Germinal center (tissue), 1 donor: ENCODE measurements at places on chromosomes 3 and 15.

GRCh38 chr3:48119505-48120193 is 68.6 kb downstream of the CDC25A start:
- DNase-seq, result no peak

DNA sequence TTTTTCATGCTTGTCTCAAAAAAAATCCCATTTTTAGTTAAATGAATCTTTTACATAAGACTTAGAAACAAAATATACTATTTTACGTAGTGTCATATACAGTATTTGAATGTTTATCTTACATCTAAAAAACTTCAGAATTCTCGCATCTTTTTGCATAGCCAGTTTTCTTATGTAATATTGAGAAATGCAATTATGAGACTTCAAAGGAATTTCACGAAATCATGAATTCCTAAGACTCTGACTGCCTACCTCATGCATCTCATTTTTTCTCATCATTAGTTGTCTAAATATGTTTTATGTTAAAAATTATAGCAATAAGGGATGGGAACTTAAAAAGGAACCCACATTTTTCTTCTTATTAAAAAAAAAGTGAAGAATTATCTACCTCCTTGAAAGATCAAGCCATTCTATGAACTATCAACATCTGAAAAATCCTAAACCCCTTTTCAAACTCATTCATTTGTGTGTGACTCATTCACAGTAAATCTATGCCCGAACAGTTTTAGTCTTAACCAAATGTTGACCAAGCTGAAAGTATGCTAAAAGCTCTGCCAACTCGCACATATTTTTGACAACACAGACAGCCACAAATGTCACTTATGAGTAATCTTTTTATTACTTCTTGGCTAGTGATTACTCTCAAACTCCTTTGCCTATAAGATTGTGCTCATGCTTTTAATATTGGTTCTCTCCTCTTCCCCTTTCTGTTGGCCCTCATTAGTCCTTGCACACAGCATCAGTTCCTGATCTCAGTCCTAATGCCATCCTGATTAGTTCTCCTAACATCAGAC is 115.9 kb downstream of the DCLK3 start:
- no peak for DNase-seq

DNA sequence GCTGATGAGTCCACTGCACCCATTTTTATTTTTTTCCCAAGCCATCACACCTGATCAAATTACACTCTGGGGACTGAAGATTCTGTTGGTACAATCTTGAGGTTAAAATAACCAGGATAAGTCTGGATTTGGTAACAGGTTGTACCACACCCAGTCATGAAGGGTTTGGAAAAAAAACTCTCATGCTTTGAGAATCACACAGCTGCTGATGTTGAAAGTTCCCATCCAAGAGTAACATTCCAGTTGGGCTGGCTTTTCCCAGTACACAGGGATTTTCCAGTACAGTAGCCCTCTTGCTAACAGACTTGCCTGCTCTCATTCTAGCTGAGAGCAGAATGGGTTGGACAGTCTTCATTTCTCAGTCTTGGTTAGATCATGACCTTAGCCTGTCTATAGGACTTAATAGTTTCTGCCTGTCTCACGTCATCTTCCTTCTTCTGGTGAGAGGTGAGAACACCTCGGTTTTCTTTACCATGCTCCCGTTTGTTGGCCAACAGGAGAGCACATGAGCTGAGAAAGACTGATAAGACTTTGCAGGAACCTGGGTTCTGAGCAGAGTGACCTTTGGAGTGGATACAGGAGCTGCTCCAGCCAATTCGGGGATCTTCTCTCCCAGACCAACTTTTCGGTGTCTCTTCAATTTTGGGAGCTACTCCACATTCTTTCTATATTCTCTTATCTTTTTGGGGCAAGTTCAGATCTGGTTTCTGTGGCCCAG is 300.1 kb upstream of the LYSMD4 start:
- no peak for DNase-seq

- no peak for DNase-seq
These were observed 199.8 kb upstream of the RGMA start for GRCh38 chr15:93288728-93289294.

- DNase-seq, result no peak
These were observed 57.5 kb upstream of the SIN3A start for GRCh38 chr15:75508840-75509532.

DNA sequence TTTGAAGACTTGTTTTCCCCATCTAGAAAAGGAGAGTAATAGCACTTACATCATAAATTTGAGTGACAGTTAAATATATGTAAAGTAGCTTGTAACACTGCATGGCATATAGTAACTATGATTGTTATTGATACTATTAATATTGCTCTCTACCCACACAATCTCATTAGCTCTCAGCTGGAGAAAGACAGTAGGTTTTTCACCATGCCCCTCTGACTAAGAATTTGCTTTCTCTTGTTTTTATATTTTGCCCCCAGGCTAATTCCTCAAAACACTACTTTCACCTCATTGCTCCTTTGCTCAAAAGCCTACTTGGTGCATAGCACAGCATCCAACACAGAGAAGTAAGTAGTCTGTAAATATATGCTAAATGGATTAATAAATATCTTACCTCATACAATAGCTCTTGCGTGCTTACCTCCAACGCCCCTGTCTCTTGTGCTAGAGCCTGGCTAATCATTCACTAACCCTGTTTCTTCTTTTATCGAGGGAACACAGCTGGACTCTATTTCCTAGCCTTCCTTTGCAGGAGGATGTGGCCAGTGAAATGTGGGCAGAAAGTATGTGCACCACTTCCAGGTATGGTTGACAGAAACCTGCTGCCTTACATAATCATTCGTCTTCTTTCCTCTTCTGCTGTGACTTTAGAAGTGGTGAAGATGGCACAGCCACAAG is 190.0 kb downstream of the PLCH1 start:
- DNase-seq, result no peak

DNA sequence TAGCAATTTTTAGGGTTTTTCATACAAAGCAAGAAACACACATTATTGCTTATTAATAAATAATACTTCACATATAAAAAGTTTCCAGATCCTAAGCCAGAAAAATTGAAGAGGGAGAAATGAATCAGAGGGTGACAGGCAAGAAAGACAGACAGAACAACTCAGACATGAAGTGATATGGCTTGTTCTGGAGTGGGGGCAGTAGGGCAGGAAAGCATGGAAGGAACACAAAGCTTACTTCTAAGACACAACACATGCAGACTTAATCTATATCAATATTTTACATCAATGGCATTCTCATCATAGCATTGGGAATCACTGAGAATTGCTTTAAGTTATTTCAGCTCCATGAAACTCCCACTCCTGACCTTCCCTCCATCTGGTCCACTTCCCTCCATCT is 24.4 kb downstream of the TNIK start:
- DNase-seq, result no peak

DNA sequence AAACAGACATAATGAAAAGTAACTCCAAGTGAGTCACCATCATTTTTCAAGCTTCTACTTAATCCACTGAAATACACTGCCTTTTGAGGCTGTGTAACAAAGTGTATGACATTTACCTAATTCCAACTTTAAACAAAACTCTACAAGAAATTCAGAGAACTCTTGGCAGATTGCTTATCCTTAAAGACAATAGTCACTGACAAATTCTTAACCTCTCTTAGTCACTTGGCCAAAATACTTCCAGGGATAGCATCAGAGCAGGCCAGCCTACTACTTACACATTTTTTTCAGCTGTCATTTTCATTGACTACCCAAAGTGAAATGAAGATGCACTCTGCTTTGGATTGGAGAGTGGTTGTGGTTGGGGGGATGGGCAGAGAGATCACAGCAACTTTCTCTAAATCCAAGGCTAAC is 3.6 kb downstream of the WWTR1 start:
- no peak for DNase-seq

DNA sequence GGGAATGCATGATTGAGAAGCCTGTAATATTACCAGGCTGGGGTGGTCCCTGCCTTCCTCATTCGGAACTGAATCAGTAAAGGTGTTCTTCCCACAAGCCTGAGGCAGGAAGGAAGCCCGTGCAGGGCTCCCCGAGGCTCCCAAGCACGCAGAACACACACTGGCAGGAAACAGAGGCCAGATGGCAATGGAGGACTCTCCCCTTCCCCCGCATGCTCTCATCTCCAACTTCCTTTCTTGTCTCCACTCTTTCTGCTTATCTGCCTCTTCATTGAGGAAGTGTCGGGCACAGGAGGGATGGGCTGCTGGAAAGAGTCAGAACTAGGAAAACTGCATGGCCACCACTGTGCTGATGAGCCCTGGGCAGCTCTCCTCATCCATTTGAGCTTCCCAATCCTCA is 123.5 kb downstream of the NUP210 start:
- no peak for DNase-seq

DNA sequence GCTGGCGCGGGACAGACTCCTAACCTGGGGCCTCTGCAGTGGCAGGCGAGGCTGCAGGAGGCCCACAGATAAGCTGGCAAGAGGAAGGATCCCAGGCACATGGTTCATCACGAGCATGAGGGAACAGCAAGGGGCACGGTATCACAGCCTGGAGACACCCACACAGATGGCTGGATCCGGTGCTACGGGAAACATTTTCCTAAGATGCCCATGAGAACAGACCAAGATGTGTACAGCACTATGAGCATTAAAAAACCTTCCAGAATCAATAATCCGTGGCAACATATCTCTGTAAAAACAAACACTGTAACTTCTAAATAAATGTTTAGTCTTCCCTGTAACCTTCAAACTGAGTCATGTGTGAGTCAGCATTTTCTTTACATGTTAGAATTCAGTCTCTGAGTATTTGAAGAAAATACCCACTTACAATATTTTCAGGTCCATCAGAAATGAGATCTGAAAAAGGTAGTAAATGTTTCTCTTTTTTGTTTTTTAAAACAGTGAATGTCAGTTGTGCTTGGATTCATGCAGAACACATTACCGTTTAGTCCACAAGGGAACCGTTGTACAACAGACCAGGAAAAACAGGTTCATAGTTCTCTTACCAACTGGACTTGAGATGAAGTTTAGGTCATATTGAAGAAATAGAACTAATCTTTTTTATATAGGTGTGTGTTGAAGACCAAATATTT is 75.9 kb downstream of the BOC start:
- no peak for DNase-seq

DNA sequence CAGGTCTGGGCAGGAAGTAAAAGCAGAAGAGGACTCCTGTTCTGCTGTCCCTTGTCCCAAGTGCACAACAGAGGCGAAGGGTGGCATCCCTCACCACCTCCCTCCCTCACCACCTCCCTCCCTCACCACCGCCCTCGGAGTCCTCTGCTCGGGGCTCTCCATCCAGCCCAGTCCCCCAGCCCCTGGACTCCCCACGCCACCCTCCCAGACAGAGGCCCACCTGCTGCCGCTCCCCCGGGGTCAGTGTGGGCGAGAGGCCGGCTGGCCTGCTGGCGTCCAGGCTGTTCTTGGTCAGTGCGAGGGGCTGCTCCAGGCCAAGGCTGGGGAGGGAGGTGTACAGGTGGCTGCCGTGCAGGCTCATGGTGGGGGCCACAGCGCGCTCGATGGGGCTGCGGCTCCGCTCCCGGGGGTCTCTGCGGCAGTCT is 79.1 kb downstream of the VGLL4 start:
- no peak for DNase-seq

DNA sequence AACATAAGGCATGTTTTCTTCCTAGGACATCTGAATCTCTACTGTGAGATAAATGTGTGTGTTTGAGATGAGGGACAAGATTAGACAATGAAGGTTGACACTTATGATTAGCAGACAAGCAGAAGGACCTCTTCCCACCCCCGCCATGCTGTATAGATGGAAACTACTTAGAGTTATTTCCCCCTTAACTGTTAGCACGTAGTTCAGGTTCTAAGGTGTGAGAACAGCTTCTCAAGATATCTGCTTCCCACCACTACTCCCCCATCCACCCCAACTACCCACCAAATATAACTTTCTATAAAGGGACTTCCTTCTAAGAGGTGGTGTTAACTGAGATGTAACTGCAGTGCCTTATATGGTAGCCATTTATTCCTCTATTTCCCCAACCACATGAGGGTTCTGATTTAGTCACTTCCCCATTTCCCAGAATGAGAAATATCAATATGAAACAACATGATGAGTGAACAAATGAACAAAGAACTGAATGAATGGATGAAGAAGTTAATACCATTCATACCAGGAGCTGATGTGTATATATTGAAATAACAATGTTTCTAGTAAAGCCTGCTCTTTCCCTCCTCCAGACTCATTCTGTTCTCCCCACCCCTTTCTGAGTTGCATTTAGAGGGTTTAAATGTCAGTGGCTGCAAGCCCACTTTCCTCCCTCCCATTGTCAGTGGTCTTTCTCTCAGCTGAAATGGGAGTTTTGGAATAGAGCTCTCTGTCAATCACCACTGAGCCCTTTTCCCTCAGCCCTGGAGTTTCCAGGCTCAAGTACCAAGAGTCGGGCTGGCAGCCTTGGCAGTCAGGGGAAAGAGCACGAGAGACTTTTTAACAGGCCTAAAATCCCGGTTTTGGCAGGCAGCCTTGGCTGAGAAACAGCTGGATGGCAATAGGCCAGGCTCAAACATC is 7.7 kb upstream of the RFTN1 start:
- DNase-seq, result no peak
